ENCODE measurements at places on chromosomes 3 and 15. TPM values are rescaled to one million over a fixed set of nuclear protein-coding genes. Genes with fewer than 3 reads are reported as not detected.

Gene AGBL1
- total RNA-seq = not detected

Gene ARIH2
- 96.5 TPM for total RNA-seq

Gene WHAMM
- total RNA-seq = 5.6 TPM

Gene NAALADL2
- 9.9 TPM for total RNA-seq

Gene NPAP1
- total RNA-seq = 0.03 TPM

Gene CRTAP
- total RNA-seq = 148 TPM

All from right cardiac atrium (tissue), 5 donors.